ENCODE measurements at places on chromosomes 11 and 22. TPM values are rescaled to one million over a fixed set of nuclear protein-coding genes. Genes with fewer than 3 reads are reported as not detected.

AQP11 gene
- total RNA-seq, result 0.72 TPM

SPECC1L gene
- total RNA-seq, result 57.1 TPM

SCGB1A1 gene
- total RNA-seq, result not detected

CDCA5 gene
- total RNA-seq, result 94.8 TPM

MOB2 gene
- 24.2 TPM for total RNA-seq

MYO18B gene
- 0.46 TPM for total RNA-seq

DNA sequence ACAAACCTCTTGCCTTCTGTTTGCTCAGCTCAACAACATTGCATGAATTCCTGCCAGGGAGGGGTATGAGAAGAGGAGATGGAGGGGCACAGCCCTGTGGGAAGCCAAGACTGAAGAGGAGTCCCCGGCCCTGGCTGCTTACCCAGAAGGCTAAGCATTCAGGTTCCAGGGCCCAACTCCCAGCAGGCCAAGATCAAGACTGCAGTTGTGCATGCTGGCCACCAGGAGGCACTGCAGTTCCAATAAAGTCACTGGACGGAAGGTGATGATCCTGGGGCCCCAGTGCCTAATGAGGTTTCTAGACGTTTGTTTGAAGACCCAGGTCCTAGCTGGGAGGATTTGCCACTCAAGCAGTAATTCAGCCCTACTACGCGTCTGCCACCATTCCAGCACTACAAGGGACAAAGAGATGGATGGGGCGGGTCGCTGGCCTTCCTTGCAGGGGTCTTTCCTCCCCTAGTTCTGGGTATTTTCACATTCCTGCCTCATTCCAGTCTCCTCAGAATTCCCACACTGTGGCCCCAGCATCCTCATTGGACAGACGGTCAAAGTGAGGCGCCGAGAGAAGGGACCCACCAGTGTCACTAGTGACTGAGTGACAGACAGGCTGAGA lies 23.6 kb downstream of the ALX4 start:
- H3K4me1 ChIP-seq, result no peaks in the 10 kb centered on the region
- H3K27ac ChIP-seq, result no peak overlapping the region
- H3K4me3 ChIP-seq, result no peak overlapping the region
- H3K27me3 ChIP-seq, result no peaks in the 10 kb centered on the region
- DNase-seq, result peak; percentile 87
- H3K36me3 ChIP-seq, result no peaks in the 10 kb centered on the region

GRCh38 chr11:8286886-8287285 lies 23.2 kb upstream of the LMO1 start:
- H3K27me3 ChIP-seq, result no peaks in the 10 kb centered on the region
- no peak overlapping the region for H3K27ac ChIP-seq
- no peaks in the 10 kb centered on the region for H3K36me3 ChIP-seq
- no peak overlapping the region for H3K4me3 ChIP-seq

GRCh38 chr11:93131709-93132108 lies 66.1 kb downstream of the SLC36A4 start:
- no peak for DNase-seq
- no peak overlapping the region for H3K27ac ChIP-seq
- no peaks in the 10 kb centered on the region for H3K36me3 ChIP-seq
- H3K4me1 ChIP-seq, result no peaks in the 10 kb centered on the region
- H3K4me3 ChIP-seq, result no peak overlapping the region
- H3K27me3 ChIP-seq, result no peaks in the 10 kb centered on the region

- no peak overlapping the region for H3K27ac ChIP-seq
- no peak for DNase-seq
Measured at GRCh38 chr11:117002639-117003299, 95.5 kb downstream of the SIK3 start.

DNA sequence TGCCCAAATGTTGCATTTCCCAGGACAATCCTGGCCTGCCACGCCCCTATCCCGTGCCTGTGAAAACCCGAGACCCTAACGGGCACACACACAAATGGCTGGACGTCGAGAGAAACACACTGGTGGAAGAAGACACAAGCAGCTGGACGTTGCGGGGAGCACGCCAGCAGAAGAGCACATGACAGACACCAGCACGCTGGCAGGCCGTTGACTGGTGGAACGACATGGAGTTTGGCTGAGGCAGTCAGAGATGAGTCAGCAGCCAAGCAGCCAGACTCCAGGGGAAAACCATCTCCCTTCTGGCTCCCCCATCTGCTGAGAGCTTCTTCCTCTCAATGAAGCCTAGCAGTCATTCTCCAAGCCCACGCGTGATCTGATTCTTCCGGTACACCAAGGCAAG lies 606.7 kb upstream of the LRRC4C start:
- H3K27me3 ChIP-seq, result no peaks in the 10 kb centered on the region
- DNase-seq, result peak; percentile 36
- H3K36me3 ChIP-seq, result no peaks in the 10 kb centered on the region
- H3K4me1 ChIP-seq, result no peaks in the 10 kb centered on the region

GRCh38 chr11:80694385-80694784 lies 1253.6 kb upstream of the TENM4 start:
- no peaks in the 10 kb centered on the region for H3K36me3 ChIP-seq
- H3K27me3 ChIP-seq, result no peaks in the 10 kb centered on the region
- H3K4me3 ChIP-seq, result no peak overlapping the region

DNA sequence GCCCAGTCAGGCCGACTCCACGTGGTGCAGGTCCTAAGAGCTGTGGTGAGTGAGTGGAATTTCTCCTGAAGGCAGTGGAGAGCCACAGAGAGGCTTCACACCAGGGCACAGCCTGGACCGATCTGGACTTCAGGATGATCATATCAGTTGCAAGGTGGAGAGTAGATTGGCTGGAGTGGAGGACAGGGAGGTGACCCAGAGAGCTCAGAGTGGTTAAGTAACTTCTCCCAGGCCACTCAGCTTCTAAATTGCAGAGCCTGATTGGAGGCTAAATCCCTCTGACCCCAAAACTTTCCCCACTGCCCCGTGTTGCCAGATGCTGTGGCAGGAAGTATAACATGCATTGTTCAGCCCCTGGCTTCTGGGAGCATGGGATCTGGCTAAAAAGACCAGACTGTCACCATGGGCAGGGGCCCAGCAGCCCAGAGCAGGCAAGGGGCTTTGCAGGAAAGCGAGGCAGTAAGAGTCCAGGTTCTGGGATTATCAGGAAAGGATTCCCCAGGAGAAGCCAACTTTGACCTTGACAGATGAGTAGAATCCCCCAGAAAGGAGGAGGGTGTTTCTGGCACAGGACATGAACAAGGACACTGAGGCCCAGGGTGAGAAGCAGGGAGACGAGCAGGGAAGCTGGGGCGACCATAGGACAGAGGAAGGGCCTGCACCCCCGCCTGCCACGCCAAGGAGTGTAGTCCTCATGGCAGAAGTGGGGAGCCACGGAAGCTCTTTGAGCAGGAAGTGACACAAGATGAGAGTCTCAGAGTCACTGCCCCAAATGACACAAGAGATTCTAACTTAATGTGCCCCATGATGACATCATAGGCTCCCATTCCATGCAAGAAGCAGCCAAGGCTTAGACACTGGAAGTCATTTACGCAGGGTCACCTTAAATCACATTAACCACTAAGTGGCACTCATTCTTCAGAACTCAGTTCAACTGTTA lies 4.8 kb downstream of the SLC35C1 start:
- H3K27ac ChIP-seq, result no peak overlapping the region
- peaks cover 15% of the 10 kb centered on the region for H3K36me3 ChIP-seq
- H3K4me3 ChIP-seq, result no peak overlapping the region
- H3K27me3 ChIP-seq, result no peaks in the 10 kb centered on the region
- DNase-seq, result peak; percentile 19
- no peaks in the 10 kb centered on the region for H3K4me1 ChIP-seq

DNA sequence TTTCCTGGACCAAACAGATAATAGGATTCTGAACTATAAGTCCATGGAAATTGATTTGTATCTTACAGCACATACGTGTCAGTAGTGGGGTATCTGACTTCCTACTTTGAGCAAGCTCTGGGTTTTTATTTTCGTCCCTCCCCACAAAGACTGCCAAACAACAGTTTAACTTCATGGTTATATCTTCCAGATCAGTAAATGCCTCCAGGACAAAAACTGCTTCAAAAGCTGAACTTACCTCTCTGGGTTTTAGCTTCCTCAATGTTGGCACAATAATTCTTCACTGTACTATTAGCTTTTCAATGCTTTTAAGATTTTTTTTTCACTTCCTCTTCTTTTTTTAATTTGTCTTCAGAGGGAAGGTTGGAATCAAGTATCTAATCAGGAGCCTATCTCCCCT lies 4.2 kb upstream of the DPF2 start:
- peaks cover 1% of the 10 kb centered on the region for H3K36me3 ChIP-seq
- DNase-seq, result no peak
- no peak overlapping the region for H3K4me3 ChIP-seq

- H3K36me3 ChIP-seq, result no peaks in the 10 kb centered on the region
- H3K27ac ChIP-seq, result no peak overlapping the region
- H3K4me3 ChIP-seq, result no peak overlapping the region
- H3K4me1 ChIP-seq, result no peaks in the 10 kb centered on the region
Measured at GRCh38 chr22:33588860-33589259, 331.4 kb downstream of the LARGE1 start.

DNA sequence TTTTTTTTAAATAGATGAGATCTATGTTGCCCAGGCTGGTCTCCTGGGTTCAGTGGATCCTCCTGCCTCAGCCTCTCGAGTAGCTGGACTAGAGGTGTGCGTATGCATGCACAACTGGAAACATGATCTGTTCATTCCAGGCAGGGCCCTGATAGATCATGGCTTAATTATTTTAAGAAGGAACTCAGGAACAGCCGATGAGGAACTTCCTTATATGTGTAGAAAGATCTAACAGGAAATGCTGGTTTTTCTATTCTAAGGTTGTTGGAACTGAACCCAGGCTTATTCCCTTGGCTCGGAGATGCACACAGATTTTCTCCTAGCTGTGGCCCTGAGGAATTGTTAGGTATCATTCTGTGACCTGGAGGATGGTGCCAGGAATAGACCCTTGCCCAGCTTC lies 32.4 kb downstream of the SPECC1L start:
- H3K27ac ChIP-seq, result no peak overlapping the region
- no peaks in the 10 kb centered on the region for H3K4me1 ChIP-seq
- H3K27me3 ChIP-seq, result no peaks in the 10 kb centered on the region
- H3K4me3 ChIP-seq, result no peak overlapping the region

DNA sequence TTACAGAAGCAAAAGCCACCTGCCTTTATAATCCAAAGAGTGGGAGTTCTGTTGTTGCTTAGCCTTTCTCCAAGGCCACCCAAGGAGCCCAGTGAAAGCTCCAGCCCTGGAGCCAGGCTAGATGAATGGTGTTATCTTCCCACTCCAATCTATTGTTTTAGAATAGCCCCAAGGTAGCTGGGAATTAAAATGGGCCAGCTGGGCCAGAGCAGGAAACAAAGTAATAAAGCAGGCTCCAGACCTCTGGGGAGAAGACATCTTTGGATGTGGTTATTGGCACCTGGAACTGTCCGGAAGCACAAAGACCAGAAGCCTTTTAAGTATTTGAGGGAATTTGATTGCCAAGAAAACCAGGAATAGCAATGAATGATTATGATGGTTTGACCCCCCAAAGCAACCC lies 8.8 kb downstream of the C11orf96 start:
- DNase-seq, result peak; percentile 12
- no peak overlapping the region for H3K27ac ChIP-seq
- no peak overlapping the region for H3K4me3 ChIP-seq
- H3K27me3 ChIP-seq, result no peaks in the 10 kb centered on the region
- peaks cover 10% of the 10 kb centered on the region for H3K4me1 ChIP-seq

DNA sequence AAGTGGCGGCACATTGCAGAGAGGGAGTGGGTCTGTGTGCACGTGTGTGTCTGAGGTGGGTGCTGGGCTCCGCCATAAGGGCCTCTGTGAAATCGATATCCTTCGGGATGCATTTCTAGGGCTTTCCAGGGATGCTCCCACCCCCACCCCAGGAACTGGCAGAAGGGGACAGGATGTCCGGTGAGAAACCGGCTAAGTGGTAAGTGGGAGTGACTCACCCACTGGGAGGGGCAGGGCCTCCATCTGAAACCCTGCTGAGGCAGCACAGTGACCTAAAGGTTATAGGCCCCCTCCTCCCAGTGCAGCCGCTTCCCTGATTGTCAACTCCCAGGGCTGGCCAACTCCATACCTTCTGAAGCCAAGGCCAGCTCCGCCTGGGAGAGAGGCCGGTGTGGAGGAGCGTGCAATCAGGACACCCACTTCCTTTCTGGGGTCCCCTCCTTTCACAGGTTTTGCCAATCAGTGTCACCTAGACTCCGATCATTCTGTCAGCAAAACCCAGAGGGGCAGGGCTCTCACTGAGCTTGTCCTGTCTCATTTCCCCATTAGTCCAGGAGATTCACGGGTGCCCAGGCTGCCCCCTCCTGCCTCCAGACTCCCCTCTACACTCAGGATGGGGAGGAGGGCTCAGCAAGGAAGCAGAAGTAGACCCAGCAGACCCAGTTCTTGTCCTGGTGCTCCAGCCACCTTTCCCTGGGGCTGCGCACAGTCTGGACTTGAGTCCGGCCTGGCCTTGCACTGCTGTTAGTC lies 44.5 kb downstream of the NECTIN1 start:
- no peaks in the 10 kb centered on the region for H3K27me3 ChIP-seq
- peaks cover 13% of the 10 kb centered on the region for H3K4me1 ChIP-seq
- H3K36me3 ChIP-seq, result peaks cover 6% of the 10 kb centered on the region
- no peak for DNase-seq

DNA sequence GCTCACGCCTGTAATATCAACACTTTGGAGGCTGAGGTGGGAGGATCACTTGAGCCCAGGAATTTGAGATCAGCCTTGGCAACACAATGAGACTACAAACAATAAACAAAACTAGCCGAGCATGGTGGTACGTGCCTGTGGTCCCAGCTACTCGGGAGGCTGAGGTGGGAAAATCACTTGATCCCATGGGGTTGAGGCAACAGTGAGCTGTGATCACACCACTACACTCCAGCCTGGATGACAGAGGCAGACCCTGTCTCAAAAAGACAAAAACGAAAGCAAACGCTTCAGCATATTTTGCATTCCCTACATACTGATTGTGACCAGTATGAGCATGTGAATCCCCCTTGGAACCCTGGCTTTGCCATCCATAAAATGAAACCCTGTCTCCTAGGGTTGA lies 33.9 kb upstream of the MN1 start:
- H3K4me3 ChIP-seq, result no peak overlapping the region
- peaks cover 3% of the 10 kb centered on the region for H3K4me1 ChIP-seq
- H3K36me3 ChIP-seq, result peaks cover 17% of the 10 kb centered on the region
- no peak for DNase-seq
- no peaks in the 10 kb centered on the region for H3K27me3 ChIP-seq
- H3K27ac ChIP-seq, result no peak overlapping the region

- H3K4me1 ChIP-seq, result peaks cover 10% of the 10 kb centered on the region
- H3K36me3 ChIP-seq, result no peaks in the 10 kb centered on the region
- no peak overlapping the region for H3K27ac ChIP-seq
- H3K4me3 ChIP-seq, result no peak overlapping the region
Measured at GRCh38 chr11:57124505-57124904, 57.2 kb upstream of the LRRC55 start.

Measured in H9 (cell line).